ENCODE measurements at places on chromosomes 6 and 20.
A peak's percentile ranks its signal among the peaks of the same experiment; 100 is the strongest.

- no peak for DNase-seq
These were observed 433.7 kb upstream of the RGS17 start for GRCh38 chr6:153564803-153565202.

GRCh38 chr20:50982363-50982762, 23.7 kb downstream of the MOCS3 start:
- no peak for DNase-seq

DNA sequence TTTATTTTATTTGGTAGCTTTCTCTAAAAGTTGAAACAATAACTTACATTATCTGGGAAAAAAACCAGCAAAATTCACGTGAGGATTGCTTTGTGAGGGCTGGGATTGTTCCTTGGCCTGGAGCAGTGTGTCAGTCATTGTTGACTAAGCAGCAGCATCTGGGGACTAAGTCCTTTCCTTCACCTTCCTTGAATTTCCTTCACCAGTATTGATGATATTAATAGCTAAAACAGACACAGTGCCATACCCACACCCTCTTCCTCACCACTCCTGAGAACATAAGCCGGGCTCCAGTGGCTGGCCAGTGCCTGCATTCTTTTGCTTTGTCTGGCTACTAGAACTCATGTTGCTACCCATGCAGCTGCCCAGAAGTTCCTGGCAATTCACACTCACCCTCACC, 23.7 kb downstream of the PLCB1 start:
- no peak for DNase-seq

GRCh38 chr6:137181891-137182653, 8.6 kb upstream of the IL22RA2 start:
- DNase-seq = no peak

DNA sequence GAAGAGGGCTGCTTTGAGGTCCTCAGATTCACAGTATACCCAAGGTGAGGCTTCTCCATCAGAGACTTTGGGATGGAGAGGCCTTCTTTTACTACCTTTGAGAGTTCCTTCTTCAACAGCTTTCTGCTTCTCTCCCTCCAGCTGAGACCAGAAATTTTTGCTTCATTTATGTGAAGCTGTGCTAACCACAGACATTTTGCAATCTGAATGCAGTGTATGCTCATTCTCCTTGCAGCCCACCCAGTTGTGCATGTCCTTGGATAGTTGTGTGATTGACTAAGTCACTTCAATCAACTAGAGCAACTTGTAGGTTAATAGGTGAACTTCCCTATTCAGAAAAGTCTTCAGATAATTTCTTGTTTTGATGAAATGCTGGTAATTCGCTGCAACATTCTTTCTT, 20.1 kb downstream of the DCBLD1 start:
- no peak for DNase-seq

DNA sequence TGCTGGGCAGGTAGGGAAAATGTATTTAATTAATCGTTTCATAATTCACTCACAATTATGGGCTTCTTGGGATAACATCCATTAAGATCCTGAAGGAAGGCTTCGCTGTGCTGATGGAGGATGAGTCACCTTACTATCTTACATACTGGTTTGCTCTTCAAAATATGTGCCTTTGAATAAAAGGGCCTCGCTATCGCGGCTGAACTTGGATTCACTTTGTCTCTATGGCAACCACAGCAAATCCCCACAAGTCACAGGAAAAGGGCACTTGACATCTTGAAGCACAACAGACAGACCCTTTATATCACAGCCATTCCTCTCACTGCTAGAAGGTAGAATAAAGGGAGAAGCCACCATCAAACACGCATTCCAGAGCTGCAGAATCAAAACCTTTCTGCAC, 141.3 kb upstream of the MYLIP start:
- DNase-seq = peak; percentile 77

DNA sequence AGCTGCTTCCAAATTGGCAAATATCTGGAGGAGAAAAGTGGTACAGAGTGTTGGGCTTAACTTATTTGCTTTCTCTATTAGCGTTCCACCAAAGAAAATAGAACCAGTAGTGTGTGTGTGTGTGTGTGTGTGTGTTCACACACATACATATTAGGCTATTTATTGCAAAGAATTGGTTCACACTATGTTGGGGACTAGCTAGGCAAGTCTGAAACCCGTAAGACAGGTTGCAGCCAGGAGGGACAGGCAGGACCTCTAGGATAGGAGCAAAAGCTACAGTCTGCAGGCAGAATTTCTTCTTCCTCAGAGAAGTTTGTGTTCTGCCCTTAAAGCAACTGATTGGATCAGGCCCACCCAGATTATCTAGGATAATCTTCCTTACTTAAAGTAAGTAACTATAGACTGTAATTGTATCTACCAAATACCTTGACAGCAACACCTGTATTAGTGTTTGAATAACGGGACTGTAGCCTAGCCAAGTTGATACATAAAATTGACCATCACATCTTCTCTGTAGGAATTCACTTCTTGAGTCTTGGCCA, 12.8 kb downstream of the KCTD20 start:
- no peak for DNase-seq

GRCh38 chr20:53186635-53187034, 214.5 kb downstream of the TSHZ2 start:
- DNase-seq = no peak

DNA sequence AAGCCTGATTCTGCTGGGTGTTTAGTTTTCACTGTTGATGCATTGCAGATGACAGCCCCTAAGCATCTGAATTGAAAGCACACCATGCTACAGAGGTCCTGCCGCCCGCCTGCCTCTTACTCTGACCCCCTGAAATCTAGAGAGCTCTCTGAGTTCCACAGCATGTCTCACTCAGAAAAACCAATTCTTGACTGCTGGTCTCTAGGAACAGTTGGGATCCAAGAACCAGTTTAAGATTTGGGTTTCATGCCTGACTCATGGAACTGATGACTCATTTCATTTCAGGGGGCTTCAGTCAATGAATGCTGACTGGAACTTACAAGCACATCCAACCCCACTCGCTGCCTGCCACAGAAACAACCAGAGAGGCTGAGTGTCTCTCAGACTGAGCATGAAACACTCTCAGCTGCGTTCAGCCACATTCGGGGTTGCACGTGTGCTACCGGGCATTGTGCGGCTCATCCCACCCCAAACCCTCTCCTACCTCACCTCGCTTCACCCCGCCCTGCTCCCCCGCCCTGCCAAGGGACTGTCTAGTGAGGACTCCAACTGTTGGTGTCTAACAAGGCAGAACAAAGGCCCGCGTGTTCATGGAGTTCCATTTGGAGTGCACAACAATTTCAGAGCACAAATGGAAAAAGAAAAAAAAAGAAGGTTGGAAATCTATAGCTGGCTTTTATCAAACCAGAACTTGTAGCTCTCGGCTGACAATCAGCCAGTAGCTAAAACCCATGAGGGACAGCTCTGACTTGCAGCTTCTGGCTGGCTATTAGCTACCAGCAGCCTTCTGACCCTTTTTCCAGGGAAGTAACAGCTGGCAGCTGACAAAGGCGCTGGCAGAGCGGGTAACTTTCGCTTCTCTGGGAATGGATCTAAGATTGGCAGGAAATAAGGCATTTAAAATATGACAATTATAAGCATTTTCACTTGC, 20.0 kb upstream of the TRAF3IP2 start:
- DNase-seq = peak; percentile 31

DNA sequence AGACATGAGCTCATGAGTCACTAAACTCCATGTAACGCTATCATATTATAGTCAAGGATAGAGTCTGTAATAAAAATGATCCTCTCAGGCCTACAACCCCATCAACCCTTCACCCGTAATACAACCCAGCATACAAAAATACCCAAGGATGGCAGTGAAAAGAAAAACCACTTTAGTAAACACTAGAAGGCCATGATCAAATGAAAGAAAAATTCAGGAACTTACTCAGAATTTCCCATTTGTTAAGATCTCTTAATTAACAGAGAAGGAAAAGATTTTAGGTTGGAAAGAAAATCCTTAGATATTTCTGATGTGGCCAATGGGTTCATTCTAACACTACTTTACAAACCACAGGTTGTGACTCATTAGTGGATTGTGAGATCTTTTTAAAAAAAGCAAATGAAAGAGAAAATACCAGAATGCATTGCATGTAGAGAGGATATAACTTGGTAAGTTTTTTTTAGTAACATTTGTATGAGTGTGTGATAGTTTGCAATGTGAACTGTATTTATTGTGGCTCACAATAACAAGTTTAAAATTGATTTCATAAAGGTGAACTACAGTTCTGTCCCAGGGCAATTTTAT, 8.0 kb upstream of the UBE2J1 start:
- no peak for DNase-seq

GRCh38 chr6:67812693-67813092, 822.4 kb upstream of the ADGRB3 start:
- no peak for DNase-seq

DNA sequence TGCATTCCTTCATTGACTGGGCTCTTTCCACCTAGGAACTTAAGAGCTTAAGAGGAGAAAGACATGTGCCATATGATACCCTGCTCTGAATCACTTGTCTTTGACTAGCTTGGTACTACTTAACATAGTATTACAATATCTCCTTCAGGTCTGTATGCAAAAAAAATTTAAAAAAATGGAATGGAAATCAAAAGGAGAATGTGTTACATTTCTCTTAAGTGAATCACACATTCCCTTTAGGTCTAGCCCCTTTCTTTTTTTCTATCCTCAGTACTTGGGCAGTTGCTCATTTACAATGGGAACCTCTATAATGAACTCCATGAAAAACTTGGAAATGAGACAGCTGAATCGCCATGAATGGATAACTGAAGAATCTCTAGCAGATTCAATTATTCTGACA, 53.8 kb downstream of the SLC35F1 start:
- no peak for DNase-seq

DNA sequence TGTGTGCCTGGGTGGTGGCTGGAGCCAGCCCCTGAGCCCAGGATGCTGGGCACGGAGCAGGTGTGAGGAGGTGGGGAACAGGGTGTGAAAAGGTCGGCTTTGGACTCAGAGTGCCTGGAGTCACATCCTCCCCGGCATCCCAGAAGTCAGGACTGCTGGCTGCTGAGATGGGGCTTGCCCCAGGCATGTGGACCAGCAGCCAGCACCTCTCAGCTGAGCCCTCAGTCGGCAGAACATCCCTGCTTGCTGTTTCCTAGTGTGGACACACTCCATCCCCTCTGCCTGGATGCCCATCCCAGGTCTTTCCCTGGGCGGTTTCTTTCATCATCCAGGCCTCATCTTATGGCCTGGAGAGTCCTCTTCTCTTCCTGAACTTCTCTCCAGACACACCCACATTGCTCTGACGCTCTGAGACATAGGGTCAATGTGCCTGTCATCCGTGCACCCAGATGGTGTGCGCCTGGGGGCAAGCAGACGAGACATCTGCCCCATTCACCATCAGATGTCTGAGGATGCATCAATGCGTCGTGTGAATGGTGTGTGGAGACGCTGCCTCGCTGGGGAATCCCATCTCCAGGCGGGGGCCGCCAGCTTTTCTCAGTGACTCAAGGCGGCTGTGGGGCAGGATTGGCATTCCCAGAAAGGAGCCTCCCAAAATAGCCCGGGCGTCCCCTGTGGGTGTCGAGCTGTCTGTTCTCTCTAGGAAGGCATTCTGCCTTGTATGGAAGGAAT, 104.2 kb downstream of the SYCP2 start:
- peak; percentile 25 for DNase-seq

DNA sequence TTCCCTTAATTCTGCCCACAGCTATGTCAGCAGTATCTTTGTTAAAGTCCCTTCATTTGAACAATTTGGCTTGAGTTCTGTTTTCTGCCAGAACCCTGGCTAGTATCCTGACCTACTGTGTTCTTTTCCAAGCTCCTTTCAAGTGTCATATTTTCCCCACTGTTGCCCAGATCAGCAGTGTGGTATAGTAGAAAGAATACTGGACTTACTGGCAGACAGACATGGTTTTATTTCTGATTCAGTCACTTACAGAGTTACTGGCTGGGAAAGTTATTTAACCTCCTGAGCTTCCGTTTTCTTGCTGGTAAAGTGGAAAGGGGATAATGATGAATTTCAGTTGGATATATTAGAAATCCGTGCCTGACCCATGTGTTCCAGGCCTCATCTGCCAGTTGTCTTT, 39.8 kb upstream of the RAB23 start:
- no peak for DNase-seq

DNA sequence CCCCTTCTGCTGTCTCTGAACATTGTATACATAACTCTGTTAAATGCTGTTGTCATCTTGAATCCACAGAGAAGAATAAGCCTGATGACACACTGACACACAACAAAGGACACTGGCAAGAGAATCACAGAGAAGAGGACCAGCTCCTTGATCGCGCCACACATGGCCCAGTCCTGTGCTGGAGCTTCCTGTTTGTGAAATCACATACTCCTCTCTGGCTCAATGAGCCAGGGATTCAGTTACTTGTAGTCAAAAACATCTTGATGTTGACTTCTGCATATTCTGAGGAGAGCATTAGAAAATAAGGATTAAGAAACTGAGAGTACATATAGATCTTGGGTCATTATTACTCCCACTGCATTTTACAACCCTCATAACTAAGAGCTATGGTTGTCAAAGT, 100.1 kb downstream of the EPB41L2 start:
- DNase-seq = no peak

GRCh38 chr20:36861875-36862801, 13.8 kb upstream of the TLDC2 start:
- DNase-seq = peak; percentile 20

DNA sequence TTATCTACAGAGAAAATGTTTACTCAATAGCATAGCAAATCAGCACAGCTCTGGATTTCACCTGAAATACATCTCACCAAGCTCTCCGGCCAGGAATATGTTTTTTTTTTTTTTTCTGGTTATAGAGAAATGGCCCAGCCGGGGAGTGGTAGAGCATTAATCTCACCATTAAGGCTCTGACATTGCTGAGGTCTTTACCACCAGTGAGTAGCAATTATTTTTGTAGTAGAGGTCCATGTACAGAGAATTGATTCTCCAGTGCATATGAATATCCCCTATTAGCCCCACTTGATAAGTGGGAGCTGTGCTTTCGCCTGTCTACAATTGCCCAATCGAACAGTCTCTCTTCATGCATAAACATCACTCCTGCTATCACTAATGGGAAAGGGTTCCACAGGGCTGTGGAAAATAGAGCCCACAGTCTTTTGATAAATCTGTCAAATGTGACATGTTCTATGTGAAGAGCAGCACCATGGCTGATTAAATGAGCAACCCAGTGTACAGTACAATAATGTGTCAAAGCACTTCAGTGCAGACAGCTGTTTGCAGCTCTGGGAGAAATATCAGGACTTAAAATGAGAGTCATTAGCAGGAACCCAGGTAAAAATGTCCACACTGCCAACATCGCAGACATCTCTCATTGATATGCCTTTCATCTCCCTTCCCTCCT, 227.1 kb upstream of the ID4 start:
- DNase-seq = no peak

GRCh38 chr6:16493802-16494201, 255.4 kb downstream of the GMPR start:
- no peak for DNase-seq

DNA sequence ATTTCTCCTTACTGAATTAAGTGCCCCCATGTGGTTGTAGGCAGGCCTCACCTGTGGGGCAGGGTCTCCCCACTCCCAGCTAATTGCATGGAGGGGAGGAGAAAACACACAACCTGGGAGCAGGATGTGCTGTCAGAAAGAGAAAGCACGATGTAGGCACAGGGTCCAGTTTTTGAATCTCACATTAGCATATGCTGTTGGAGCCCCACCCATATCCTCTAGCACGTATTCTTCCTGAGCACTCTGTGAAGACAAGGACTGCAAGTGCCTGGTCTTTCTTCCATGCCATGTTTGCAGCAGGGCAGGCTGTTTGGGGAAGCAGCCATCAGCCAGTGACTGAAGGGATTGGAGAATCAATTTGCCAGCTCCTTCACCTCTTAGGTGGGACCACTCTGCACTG, 108.2 kb downstream of the CFAP61 start:
- DNase-seq = no peak

GRCh38 chr6:138653435-138653834, 120.1 kb upstream of the CCDC28A start:
- DNase-seq = no peak
